ENCODE measurements at places on chromosomes 6 and 20.

GRCh38 chr6:16098211-16098610 lies 30.7 kb upstream of the MYLIP start:
- DNase-seq, result no peak

- DNase-seq, result no peak
These were observed 16.4 kb downstream of the FAXC start for GRCh38 chr6:99333068-99333467.

DNA sequence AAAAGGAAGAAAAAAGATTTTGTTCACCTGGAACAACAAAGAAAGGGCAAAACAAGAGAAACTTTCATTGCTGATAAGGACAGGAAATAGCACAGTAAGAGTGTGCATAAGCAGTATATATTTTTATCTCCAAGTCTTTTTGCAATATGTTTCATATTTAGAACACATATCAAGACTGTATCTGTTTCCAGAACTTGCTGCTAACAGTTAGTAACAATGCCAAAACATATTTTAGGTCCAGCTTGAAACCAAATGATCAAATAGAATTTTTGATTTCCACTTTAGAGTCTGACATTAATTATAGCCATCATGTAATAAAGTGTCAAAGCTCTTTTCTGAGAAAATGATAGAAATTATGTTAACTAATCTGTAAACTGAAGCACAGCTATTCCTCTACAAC lies 143.5 kb upstream of the SUPT3H start:
- no peak for DNase-seq

DNA sequence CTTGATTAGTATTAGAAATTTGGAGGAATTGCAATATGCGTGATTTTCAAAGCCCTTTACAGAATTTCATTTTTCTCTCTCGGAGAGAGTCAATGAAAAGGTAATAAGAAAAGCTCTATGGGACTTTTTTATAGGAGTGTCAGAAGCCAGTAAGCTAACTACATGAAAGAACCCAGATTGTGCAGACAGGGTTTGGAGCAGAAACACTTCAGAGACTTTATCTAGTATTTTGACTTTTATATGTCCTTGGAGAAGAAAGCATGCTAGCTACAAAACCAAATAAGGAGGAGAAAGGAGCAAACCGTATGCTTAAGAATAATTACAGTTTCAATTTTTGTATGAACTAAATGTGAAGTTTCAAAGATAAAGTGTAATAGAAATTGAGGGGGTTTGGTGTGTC lies 141.7 kb downstream of the C6orf58 start:
- no peak for DNase-seq

DNA sequence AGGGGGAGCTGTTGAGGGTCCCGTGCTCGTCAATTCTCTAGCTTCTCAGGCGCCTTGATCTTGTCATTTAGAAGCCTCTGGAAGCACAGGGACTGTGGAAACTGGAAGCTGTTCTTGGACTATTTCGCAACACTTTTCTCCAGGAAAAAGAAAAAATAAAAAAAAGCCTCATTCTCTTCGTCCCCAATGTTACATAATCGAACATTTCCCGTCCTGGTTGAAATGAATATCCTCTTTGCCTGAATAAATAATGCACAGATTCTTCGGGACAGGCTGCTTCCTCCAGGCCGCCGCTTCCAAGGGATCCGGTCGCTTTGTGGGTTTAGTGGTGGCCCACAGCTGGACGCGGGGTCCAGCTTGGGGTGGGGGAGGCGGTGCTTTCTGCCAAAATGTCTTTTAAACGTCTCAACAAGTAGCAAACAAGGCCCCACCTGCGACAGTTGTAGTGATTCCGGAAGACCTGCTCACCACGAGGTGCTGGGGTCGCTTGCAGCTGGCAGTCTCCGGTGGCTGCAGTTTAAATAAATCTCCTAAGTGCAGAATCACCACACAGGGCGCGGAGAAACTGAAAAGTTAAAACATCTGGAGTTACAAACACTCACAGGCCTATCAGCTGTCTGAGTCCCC lies 125.9 kb upstream of the ESR1 start:
- no peak for DNase-seq

GRCh38 chr6:155599561-155599960 lies 143.9 kb upstream of the NOX3 start:
- DNase-seq, result no peak

DNA sequence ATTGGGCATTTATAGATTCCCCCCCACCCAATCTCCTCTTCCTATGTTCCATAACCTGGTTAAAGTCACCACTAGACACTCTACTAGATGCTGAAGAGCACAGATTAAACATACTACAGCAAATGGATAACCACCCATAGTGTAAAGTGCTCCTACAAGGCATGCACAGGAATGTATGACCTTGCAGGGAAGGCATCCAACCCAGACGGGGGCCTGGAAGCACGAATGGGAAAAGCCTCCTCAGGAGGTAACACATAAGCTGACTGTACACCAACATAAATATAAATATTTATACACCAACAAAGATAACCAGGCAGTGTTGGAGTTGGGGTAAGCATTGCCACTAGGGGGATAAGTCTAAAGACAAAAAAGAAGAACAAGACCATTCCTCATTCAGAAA lies 691.7 kb downstream of the GRIK2 start:
- no peak for DNase-seq

DNA sequence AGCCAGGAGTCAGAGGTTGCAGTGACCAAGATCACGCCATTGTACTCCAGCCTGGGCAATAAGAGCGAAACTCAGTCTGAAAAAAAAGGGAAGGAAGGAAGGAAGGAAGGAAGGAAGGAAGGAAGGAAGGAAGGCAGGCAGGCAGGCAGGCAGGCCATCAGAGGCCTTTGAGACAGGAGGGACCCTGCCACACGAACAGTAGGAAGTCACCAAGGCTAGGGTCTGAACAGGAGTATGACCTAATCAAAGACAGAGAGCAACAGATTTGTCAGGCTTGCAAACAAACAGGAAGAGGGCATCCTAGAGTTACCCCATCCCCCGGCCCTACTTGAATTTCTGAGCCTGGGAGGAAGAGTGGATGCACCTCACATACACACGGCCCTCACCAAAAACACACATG lies 67.1 kb downstream of the FGD2 start:
- no peak for DNase-seq

GRCh38 chr6:2257363-2257762 lies 12.0 kb upstream of the GMDS start:
- DNase-seq, result no peak

DNA sequence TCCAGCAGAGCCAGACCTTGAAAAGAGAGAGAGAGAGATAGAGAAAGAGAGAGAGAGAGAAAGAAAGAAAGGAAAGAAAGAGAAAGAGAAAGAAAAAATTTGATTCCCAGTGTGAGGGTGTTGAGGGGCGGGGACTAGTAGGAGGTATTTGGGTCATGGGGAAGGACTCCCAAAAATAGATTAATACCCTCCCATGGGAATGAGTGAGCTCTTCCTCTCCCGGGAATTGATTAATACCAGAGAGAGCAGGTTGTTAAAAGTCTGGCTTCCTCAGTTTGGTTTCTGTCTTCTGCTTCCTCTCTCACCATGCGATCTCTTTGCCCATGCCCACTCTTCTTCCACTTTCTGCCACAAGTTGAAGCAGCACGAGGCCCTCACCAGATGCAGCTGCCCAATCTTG lies 28.8 kb upstream of the CFAP206 start:
- DNase-seq, result no peak

DNA sequence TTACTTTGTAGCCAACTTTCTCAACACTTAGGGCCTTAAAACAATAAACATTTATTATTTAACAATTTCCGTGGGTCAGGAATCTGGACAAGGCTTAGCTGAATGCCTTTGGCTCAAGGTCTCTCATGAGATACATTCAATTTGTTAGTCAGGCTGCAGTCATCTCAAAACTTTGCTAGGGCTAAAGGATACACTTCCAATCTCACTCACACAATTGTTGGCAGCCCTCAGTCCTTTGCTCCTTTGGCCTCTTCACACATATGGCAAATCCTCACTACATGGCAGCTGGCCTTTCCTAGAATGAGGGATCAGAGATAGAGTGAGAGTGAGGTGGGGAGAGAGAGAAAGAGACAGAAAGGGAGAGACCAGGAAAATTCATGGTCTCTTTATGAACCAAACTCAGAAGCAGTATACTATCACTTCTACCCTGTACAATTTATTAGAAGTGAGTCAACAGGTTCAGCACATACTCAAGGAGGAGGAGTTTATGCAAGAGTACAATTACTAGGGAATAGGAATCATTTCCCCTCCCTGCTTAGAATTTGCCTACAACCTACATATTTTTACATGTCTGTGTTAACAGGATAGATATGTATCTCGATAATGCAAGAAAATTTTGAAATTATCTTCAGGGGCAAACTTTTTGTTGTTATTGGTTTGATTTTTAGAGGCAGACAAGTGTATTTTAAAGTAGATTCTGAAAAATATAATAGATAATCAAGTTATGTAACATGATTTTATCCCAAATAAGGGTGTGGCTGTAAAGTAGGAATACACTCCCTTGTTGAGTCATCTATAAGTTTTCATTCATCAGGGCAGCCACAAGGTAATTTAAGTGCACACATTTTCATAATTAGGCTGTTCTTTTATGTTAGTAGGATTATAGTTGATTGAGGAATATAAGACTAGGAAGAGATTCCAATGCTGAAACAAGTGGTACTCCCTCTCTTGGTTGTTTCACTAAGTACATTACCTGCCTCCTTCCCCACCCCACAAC lies 85.9 kb upstream of the HMGCLL1 start:
- no peak for DNase-seq

DNA sequence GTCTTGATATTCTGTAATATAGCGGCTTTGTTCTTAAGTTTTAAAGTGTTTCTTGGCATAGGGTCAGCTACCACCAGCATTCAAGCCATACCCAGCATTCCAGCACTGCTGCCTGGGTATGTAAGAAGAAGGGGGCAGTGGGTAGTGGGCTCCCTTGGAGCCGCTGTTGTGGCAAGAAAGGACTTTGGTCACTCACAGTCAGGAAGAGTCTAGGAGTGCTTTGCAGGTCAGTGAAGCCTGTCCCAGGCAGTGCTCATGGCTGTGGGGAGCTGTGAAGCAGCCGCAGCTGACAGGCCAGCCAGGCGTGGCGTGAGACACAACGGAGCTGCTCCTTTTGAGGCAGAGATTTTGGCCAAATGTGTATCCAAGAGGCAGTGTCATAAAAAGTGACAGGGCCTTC lies 512.0 kb downstream of the CDKAL1 start:
- DNase-seq, result no peak

DNA sequence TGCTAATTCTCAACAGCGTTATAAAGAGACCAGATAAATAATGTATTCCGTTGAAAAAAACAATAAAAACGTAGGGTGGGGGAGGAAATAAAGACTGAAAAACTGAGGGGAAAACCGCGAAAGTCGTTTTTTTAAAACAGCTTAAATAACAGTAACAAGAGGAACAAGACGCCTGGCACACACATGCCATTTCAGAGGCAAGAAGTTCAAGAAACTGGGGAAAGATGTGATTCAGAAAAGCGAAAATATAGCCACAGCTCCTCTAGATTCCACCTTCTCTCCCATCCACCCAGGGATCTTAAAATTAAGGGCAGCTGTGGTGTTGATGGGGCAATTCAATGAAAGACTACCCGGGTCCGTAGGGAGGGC lies 1.3 kb downstream of the EPB41L2 start:
- no peak for DNase-seq

DNA sequence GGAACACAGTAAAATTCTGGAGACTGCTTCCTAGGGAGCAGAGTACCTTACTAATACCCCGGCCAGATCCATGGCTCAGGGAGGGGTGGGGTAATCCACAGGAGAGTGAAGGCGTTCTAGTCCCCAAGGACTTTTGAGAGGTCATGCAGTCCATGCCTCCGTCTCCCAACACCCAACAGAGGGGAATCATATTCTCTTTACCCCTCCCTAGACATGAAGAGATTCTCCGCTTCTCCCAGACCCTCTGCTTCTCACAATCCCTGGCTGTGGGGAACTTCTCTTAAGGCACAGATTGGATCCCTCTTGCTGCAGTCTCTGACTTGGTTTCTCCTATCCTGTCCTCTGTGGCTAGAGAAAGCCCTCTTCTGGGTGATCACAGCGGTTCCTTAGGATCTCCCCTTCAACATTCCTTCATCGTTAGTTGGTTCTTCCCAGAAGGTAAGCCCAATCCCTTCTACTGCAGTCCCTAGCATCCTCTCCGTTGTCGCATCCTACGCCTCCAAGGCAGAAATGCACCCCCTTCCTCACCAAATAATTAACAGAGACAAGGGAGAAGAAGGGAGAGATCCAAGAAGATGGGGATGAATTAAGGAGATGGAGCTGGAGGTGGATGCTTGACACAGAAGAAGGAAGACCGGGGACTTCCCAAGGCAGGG lies 562 bp downstream of the GGT7 start:
- DNase-seq, result no peak

GRCh38 chr6:121594053-121594452 lies 158.6 kb downstream of the GJA1 start:
- no peak for DNase-seq

DNA sequence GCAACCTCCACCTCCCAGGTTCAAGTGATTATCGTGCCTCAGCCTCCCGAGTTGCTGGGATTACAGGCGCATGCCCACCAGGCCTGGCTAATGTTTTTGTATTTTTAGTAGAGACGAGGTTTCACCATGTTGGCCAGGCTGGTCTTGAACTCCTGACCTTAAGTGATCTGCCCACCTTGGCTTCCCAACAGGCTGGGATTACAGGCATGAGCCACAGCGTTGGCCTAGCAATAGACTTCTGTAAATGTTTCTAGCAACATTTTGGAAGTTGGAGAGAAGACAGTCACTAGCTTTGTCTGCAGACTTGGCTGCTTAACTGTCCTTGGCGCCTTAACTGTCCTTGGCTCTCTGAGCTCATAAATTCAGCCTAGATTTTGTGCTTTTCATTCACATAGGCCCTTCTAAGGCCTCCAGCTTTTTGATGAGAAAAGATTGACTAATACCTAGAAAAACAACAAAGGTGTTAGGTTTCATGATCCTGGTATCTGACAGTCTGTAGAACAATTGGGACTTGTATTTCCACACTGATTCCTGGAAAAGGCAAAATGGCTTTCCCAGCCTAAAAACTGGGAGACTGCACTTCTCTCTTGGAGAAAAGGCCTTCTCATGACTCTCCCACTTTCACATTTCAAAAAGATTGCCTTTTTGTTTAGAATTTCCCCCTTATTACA lies 49.7 kb downstream of the OR2B2 start:
- DNase-seq, result no peak
